ENCODE measurements at places on chromosomes 12 and 14.

DNA sequence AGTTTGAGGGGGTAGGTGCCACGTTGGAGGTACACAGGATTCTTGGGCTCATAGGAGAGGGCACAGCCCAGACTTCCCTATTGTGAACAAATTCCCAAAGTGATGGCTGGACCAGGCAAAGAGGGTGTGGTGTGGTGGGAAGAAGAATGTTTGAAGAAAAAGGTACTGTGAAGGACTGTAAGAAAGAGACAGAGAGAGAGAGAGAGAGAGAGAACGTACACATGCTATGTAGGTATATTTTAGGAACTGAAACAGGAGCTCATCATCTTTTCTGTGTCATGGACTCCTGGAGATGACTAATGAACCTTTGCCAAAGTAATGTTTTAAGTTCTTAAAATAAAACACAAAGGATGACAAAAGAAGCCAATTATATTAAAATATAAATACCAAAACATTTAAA is 24.5 kb downstream of the SLC17A8 start:
- DNase-seq, result no peak

DNA sequence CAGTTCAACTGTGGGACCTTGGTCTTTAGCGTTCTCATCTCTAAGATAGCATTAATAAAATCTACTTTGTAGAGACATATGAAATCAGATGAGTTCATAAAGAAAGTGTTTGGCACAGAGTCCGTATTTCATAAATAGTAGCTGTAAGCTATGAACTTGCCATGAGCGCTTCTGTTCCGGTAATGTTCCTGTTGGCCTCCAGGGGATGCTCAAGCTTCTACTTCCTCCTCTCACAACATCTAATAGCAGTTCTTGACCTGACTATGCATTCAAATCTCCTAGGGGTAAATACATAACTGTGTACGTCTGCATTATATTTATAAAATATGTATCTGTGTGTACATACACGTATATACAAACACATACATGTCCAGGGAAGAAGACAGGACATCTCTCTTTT is 288.2 kb upstream of the TMPO start:
- peak; percentile 6 for DNase-seq

DNA sequence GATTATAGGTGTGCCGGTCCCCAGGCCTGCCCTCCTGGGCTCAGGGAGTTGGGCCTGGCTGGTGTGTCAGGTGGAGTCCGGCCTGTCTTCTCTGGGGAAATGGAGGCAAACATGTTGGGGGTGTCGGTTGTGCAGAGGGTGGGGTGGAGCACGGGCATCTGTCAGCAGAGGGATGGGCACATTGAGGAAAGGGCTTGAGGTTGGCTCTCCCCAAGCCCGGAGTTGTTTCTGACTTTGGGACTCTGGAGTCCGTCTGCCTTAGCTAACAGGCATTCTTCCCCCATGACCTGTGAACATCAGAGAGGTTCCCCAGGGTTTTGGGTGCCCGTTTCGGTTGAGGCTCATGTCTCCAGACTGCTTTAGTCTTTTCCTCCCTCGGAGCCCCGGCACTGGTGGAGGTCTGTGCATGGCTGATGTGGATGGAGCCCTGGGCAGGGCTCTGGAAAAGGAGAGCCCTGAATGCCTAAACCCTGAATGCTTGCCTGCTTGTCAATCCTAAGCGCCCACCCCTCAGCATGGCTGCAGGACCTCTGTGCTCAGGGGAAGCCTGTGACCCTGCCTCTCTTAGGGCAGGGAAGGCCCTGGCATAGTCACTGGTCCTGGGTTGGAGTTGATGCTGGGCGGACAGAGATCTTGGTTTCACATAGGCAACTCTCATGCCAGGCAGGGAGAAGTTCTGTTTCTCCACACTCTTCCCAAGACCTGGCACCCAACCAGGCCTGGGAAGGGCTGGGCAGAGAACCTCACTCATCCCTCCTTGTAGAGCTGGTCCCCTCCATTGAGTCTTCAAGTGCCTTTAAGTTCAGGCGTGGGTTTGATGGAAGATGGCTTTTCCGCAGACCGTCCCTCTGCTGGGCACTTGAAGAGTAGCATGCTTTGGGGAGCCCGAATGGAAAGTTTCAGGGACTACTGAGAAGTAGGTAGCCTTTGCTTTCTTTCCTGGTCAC is 12.9 kb downstream of the NYNRIN start:
- DNase-seq, result peak; percentile 32

- DNase-seq, result no peak
Measured at GRCh38 chr12:51907856-51908425, 637 bp downstream of the ACVRL1 start.
